Renal cortex interstitium (tissue), 15 donors: ENCODE measurements at places on chromosomes 7 and 10. TPM values are rescaled to one million over a fixed set of nuclear protein-coding genes. Genes with fewer than 3 reads are reported as not detected.

SPOCK2 gene
- polyA plus RNA-seq = 151 TPM

CPA2 gene
- 0.52 TPM for polyA plus RNA-seq

TIAL1 gene
- polyA plus RNA-seq = 201 TPM

LRWD1 gene
- polyA plus RNA-seq = 23.2 TPM

STK31 gene
- polyA plus RNA-seq = 0.72 TPM

KIAA1549 gene
- polyA plus RNA-seq = 13.6 TPM

AP1S1 gene
- 73.4 TPM for polyA plus RNA-seq

HEPACAM2 gene
- 4.2 TPM for polyA plus RNA-seq

TFAM gene
- polyA plus RNA-seq = 70.9 TPM

AKR1C4 gene
- not detected for polyA plus RNA-seq

WDR86 gene
- 52.0 TPM for polyA plus RNA-seq

AZGP1 gene
- 56.0 TPM for polyA plus RNA-seq

HECW1 gene
- 6.6 TPM for polyA plus RNA-seq

TBXAS1 gene
- 34.5 TPM for polyA plus RNA-seq

LEP gene
- 0.16 TPM for polyA plus RNA-seq

AOAH gene
- 3.3 TPM for polyA plus RNA-seq

NCOA4 gene
- polyA plus RNA-seq = 225 TPM

BMPER gene
- 18.9 TPM for polyA plus RNA-seq

GRCh38 chr7:75915416-75916156 is 631 bp downstream of the POR start:
- DNase-seq = no peak

- no peak for DNase-seq
Observed at GRCh38 chr7:91929463-91929862, 11.2 kb upstream of the AKAP9 start.

DNA sequence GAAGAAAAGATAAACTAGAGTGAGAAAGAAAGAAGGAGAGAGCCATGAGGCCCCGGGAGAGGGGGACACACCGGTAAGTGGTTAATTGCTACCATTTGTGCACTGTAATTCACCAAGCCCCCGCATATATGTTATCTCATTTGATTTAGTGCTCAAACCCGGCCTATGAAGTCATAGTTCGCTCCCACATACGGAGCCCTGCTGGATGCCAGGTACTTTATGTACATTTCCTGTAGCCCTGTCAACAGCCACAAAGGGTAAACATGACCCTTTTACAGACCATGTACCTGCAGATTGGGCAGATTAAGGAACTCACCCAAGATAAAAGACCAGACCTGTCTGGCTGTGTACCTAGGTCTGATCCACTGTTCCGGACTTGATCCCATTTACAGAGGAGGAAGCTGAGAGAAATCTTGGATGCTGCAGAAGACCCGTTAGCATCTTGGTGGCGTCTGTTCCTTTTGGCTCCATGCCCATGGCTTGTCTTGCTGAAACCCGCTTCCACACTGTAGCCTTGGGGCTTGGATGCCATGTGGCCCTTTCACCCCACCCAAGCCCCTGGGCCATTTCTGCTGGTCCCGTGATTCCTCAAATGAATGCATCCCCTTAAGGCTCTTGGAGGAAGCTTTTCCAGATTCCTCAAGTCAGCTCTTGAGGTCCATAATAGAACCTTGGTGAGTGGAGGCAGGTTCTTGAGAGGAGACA is 32.3 kb downstream of the FAM241B start:
- no peak for DNase-seq

DNA sequence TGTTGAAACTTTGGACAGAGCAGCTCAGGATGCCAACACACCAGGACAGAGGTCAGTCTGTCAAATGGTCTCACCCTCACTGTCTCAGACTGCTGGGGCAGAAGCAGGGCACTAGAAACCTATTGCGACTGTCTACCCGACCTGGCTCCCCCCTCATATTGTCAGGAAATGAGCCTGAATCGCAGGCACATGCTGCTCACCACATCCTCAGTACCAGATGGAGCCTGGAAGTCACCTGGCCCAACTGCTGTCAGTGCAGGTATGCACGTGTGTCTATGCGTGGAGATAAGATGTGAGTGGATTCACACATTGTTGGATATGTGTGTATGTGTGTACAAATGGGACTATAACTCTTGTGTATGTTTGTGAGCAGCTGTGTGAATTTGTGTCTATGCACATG is 3.2 kb upstream of the CDHR1 start:
- no peak for DNase-seq

GRCh38 chr7:82566752-82567151 is 123.2 kb upstream of the CACNA2D1 start:
- DNase-seq = no peak

DNA sequence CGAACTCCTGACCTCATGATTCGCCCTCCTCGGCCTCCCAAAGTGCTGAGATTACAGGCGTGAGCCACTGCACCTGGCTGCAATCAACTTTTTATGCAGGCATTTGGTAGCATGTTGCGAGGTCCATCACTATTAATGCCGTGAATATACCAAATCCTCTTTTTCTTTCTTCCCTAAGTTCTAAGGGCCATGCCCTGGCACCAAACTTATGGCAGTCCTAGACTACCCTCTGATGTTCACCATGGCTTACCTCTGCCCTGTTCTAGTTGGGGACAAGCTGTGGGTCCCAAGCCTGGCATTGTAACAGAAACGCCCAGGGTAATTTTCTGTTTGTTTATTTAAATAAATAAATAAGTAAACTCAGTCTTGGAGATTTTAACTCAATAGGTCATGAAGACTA is 13.3 kb downstream of the PRSS2 start:
- DNase-seq = no peak

GRCh38 chr10:33571616-33572015 is 237.1 kb upstream of the NRP1 start:
- no peak for DNase-seq

GRCh38 chr7:80008039-80008438 is 126.6 kb upstream of the GNAI1 start:
- no peak for DNase-seq

DNA sequence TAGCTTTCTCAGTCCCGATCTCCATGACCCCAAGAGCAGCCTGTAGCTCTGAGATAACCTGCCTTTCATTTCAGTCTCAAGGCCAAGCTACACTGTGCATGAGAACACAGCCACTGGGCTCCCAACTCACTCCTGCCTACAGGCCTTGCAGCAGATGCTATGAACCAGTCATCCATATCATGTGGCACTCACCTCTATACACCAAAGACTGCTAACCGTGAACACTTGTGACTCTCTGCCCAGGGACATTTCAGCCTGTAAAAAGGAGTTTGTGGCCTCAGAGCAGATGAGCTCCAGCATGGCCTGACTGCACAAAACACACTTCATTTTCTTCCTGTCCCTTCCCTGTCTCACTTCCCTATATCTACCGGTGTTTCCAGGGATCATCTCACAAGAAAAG is 56.9 kb upstream of the NPY start:
- no peak for DNase-seq

- DNase-seq = no peak
Observed at GRCh38 chr7:143480501-143480900, 2.8 kb downstream of the TAS2R41 start.

DNA sequence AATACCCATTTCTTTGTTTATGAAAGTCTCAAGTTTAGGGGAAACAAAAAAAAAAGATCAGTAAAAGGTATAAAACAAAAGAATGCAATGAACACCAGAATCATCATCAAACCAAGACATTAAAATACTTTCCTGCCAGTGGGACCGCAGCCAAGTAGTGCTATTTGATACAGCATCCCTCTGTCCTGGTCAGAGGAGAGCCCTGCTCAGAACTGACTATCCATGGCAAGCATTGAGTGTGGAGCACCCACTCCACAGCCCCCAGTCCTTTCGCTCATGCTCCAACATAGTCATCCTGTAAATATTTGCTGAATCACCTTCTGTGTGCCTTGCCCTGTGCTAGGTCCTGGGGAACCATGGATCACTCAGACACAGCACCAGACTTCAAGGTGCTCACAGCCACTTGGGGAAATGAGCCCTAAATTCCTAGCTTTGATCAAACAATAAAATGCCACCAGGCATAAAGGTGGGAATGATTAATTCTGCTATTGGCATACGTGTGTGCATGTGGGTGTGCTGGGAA is 213.6 kb upstream of the TBX20 start:
- DNase-seq = no peak

GRCh38 chr10:100883312-100883821 is 29.4 kb upstream of the SLF2 start:
- DNase-seq = no peak

GRCh38 chr10:70923696-70924095 is 35.3 kb upstream of the PCBD1 start:
- no peak for DNase-seq

DNA sequence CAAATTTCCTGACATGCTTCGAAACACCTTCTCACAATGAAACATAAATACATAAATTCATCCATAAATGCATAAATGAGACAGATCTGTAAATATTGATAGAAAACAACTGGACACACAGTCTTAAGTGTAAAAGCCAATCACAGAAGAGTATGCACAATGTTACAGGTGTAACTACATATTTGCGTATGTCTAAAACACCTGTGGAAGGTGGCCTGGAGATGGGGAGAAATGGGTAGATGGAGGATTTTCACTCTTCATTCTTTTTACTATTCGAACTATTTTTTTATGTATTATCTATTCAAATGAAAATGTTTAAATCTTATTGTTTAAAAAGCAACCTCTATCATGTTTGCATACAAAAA is 860 bp downstream of the IQUB start:
- no peak for DNase-seq

- no peak for DNase-seq
Observed at GRCh38 chr7:30828591-30828990, 57.4 kb downstream of the MINDY4 start.

DNA sequence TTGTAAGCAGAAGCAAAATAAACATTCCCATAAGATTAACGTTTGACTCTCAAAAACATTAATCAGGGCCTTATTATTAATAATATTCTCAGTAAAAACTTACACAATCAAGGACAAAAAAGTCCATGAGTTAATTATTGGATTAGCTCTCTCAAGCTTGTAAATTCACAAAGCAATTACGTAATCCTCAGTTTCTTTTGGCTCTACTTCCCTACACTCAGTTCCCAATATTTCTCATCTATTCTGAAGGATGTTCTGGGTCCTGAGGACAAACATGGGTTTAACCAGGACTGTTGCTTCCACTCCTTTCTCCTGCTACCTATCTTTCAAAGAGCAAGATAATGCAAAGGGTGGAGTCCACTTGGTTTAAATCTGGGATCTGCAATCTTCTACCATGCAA is 15.1 kb downstream of the FBXL13 start:
- no peak for DNase-seq

DNA sequence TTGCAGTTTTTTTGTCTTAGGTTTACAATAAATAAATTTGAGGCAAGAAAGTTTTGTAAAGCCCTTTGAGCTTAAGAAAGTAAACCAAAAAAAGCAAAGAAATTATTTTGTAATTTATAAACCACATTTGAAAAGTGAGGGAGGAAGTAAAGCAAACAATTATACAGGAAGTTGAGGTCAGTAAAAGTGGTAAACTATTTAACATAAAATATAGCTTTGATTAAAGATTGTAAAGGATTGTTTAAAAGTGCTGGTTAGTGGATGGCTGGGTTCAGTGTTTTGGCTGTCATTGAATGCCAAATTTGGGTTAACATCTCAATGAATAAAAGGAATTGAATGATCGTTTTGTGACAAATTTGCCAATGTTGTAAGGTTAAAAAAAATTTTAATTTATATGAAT is 9.9 kb downstream of the SOSTDC1 start:
- no peak for DNase-seq
